ENCODE measurements at places on chromosomes 16 and 17. TPM values are rescaled to one million over a fixed set of nuclear protein-coding genes. Genes with fewer than 3 reads are reported as not detected.

Gene ZG16
- total RNA-seq = not detected

Gene SERPINF2
- total RNA-seq = 0.33 TPM

Gene TLCD1
- 7.1 TPM for total RNA-seq

Gene TEX14
- not detected for total RNA-seq

Gene TBC1D3
- not detected for total RNA-seq

Gene ITGAD
- total RNA-seq = not detected

Gene PKMYT1
- 9.9 TPM for total RNA-seq

Gene RCVRN
- under 0.01 TPM for total RNA-seq

Gene SLC25A10
- 19.3 TPM for total RNA-seq

Gene ALDH3A1
- 1.6 TPM for total RNA-seq

Gene SOX8
- 0.17 TPM for total RNA-seq

Gene RAMP2
- not detected for total RNA-seq

Gene PPP1R1B
- total RNA-seq = 0.66 TPM

Data from smooth muscle cell of trachea (primary cell).